Stimulated activated CD4-positive, alpha-beta T cell treated with anti-CD3 and anti-CD28 coated beads, Interleukin-15, amount 100 ng/mL, for 1 hour (primary cell): ENCODE measurements at places on chromosomes 4 and X.

- no peak for DNase-seq
Measured at GRCh38 chrX:100090931-100091330, 319.1 kb downstream of the PCDH19 start.

DNA sequence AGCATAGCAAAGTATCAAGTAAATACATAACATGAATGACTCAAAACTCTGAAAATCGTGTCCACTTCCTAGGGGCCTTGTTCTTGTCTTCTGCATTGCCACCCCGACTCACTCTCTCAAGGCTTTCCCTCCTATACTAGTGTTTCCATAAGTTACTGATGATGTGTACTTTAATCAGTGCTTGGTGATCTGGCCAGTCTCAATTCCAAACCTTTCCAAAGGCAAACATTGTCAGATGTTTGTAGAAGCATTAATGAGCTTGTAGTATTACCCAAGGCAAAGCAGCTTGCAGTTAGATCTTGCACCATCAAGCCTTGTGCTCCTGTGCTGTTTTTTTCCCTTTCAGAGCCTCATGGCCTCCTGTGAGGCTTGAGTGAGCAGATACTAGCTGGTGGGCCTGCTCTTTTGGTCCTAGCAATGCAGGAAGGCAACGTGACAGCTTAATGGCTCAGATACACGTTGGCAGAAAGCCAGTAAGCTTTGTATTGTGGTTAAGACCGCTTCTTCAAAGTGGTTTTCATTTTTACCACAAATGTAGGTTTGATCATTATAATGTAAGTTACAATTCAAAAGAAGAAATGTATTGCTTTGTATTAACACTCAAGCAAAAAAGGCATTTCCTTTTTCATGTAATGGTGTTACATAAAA lies 51.8 kb downstream of the RBPJ start:
- DNase-seq = no peak

GRCh38 chr4:120844528-120844921 lies 78.0 kb downstream of the PRDM5 start:
- DNase-seq = no peak

DNA sequence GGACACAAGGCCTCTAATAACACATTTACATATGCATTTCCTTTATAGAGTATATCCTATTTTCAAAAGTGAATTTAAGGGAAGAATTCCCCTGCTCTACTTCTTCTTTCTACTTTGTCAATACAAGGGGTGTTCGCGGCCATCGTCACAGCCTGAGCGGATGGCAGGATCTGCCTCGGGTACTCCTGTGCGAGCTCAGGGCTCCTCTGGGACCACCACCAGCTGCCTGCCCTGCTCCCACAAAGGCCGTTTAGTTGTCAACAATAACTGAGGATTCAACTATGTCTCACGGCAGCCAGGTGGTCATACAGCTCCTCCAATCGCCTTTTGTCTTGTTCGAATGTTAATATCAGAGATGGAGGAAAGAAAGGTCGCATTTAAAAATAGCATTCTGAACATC lies 228.2 kb upstream of the TENM3 start:
- DNase-seq = no peak

DNA sequence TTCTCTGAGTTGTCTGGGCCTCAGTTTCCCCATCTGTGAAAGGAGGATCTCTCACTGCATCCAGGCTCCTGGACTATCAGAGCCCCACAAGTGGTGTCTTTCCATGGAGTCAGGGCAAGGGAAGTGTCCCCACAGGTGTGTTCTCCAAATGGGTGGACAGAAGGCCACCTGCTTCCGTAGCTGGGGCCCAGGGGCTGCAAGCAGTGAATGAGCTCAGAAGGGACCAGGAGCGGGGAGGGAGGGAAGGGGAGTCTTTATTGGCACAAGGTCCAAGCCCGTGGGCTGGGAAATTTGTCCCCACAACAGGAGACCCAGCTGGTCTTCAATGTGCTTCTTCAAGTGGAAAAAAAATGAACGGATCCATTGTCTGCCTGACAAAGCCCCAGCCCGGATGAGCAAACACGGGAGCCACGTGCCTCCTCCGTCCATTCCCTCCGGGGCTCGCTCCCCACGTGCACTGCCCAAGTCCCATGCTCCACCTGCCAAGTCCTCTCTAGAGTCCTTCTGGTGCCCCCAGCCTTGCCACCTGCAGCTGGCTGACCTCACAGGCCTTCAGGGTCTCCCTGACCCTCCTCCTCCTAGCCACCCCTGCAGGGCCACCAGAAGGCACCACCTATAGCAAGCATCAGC lies 72.0 kb downstream of the JAKMIP1 start:
- no peak for DNase-seq

- DNase-seq = no peak
Measured at GRCh38 chr4:10082459-10083272, 33.9 kb downstream of the WDR1 start.

DNA sequence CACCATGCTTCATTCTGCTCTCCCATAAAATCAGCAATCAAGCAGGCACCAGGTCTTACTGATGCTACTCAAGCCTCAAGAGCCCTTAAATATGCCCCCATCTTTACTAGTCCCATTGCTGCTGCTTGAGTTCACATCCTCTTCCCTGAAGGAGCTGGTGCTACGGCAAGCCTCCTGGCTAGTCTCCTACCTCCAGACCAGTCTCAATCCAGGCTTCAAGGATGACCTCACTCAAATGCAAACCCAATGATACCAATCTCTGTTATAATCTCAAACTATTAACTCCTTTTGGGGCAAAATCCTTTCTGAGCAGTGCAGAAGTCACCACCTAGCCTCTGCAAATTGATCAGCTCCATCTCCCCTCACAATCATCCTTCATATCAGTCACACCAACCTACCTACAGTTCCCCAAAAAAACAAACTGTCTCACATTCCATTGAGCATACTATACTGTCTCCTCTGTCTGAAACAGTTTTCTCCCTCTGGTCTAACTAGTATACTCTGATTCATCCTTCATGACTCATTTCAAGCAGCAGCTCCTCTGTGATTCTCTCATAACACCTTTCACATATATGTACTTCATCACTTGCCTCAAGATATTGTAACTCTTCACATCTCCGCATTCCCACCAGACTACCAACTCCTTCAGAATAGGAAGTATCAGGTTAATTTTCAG lies 30.0 kb downstream of the PAPSS1 start:
- no peak for DNase-seq

DNA sequence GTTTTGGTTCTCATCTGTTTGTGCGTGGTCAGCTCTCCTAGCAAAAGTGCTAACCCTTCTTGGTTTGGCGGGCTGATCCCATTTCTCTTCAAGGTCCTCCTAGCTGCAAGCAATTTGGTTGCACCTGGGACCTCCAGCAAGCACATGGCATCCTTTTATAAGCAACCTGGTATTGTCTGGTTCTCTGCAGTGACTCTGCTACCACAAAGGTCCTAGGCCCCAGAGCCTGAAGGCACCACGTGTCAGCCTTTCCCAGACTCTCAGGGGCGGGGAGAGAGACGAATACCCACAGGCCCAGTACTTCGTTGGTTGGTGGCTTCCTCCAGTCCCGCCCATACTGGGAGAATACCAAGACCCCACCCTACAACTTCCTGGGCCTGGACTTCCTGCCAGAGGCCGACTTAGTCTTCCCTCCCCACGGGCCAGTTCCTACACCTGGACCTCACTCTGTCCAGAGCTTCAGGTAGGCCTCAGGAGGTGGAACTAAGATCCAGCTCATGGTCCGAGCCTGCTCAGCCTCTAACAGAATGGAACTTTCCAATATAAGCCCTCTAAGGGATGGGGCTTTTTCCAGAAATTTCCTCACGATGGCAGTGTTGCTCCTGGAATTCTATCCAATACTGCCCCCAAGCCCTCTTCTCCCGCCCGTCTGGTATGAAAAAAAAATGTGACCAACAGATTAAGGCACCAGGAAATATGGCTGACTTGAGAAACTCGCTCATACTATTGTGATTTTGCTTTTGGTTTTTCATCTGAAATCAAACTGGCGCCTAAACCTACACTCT lies 192.5 kb upstream of the STK26 start:
- DNase-seq = no peak

GRCh38 chr4:38091636-38092035 lies 131.4 kb downstream of the PTTG2 start:
- no peak for DNase-seq

DNA sequence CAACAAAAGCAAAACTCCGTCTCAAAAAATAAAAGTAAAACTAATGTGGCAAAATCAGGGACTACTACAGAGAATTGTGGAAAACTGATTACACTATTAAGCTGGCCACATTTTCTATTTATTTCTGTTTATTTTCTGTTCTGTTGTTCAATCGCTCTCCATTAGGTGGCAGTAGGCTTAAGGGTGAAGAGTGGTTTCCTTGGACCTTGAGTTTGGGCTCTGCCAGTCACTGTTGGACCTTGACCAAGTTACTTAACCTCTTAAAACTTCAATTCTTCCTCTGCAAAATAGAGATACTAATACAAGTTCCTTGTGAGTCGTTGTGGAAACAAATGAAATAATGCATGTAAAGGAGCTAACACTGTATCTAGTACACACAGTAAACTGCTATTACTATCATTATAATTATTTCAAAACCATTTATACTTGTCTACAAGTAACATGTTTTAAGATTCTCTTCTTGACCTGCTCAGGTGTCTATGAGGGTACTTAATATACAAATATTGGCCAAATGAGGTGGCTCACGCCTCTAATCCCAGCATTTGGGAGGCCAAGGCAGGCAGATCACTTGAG lies 15.2 kb downstream of the HSD17B11 start:
- no peak for DNase-seq

DNA sequence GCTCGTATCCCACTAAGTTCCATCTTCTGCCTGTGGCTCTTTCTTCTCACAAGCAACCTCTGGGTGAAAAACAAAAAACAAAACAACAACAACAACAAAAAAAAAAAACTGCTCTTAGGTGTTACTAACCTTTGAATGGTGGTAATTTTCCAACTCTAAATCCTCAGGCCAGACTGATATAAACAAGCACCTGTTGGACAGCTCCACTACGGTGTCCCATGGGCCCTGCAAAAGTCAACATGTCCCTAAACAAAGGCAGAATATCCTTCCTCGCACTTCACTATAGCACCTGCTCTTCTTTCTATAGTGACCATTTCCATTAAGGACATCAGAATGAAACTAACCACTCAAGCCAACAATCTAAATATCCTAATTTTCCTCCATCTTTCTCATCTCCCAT lies 54.6 kb upstream of the PARM1 start:
- DNase-seq = no peak

GRCh38 chrX:71181558-71181909 lies 36.9 kb downstream of the NLGN3 start:
- DNase-seq = peak; percentile 2

GRCh38 chrX:19548279-19548678 lies 33.0 kb upstream of the MAP3K15 start:
- no peak for DNase-seq

GRCh38 chrX:105634180-105634579 lies 188.2 kb upstream of the NRK start:
- DNase-seq = no peak

GRCh38 chr4:66357316-66357715 lies 687.0 kb upstream of the EPHA5 start:
- DNase-seq = no peak

GRCh38 chr4:74451214-74451661 lies 6.3 kb downstream of the AREG start:
- no peak for DNase-seq

DNA sequence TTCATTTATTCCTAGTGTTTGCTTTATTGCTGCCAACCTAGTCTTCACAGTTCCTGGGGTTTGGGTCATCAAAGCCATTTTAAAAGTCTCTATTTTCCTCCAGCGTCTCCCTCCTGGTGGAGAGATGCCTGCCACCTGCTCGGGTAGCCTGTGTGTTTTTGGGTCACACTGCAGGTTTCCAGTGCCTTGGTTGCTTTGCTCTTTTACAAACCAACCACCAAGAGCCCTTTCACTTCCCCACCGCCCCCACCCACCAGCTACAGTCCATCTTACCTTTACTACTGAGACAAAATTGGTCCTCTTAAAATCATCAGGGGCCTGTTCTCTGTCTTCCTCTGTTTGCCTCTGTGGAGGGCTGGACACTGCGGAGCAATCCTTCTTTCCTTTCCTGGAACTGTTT lies 280.5 kb upstream of the GATB start:
- no peak for DNase-seq

DNA sequence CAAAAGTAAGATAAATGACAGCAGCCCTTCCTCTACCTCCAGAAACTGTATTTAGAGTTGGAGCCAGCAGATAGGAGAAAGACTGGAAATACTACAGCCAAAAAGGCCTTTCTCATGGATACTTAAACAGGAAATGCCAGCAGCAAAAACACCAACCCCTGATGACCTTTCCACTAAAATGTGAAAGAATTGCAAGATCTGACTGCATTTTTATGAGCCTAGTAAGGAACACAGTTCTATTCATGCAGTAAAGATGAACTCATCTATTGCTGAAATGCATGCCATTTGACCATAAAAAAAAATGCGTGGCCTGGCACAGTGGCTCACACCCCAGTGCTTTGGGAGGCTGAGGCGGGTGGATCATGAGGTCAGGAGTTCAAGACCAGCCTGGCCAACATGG lies 19.9 kb downstream of the ABCG2 start:
- DNase-seq = no peak

GRCh38 chr4:16125571-16126445 lies 42.0 kb upstream of the PROM1 start:
- DNase-seq = no peak

GRCh38 chrX:120668357-120668756 lies 38.5 kb upstream of the C1GALT1C1 start:
- no peak for DNase-seq

DNA sequence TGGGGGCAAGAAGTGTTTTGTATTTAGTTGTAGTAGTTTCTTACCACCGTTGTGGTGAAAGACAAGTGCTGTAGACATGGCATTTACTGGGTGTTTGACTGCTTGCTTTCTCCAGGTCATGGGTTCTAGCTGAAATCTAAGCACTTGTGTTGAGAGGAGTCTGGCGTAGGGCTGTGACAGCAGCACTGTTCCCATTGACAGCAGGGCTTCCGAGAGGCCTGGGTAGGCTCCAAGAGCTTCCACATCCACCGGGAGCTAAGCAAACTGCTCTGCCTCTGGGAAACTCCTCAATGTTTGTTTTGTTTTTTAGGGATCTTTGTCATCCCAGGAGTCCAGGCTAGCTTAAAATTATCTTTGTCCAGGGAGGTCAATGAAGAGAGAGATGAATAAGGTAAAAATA lies 44.3 kb downstream of the BMPR1B start:
- no peak for DNase-seq

DNA sequence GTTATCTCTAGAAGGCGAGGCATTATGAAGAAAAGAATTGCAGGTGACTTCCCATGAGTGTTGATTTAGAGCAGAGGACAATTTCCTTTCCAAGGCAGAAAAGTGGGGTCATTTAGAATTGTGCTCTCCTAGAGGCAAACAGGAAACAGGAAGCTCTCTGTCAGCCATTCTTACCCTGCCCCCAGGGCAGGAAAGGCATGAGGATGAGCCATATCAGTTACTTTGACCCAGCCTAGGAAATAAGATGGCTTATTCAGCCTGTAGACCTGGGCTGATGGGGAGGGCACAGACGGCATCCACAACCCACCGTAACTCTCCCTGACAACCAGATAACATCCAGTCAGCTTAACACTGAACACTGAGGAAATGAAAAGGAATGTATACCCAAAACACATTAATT lies 88.8 kb upstream of the KDR start:
- DNase-seq = no peak

GRCh38 chr4:56850910-56851309 lies 29.4 kb upstream of the SPINK2 start:
- DNase-seq = no peak
